ENCODE measurements at places on chromosomes 11 and 22.

DNA sequence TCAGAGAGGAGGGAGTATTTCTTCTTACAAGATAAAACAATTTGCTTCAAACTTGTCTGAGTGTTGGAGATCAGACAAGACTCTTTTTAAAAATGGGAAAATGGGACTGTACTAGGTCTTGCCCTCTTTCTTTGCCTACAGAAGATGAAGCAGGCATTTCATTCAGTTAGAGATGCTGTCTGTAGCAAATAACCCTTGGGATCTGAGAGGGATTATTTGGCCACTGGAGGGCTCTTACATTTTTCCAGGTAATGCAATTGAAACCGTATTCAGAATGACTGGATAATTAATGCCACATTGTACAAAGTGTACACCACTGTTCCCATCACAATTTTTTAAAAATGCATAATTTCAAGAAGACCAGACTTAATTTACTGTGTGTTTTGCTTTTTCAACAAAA is 258.5 kb upstream of the KIRREL3 start:
- no peak for DNase-seq

DNA sequence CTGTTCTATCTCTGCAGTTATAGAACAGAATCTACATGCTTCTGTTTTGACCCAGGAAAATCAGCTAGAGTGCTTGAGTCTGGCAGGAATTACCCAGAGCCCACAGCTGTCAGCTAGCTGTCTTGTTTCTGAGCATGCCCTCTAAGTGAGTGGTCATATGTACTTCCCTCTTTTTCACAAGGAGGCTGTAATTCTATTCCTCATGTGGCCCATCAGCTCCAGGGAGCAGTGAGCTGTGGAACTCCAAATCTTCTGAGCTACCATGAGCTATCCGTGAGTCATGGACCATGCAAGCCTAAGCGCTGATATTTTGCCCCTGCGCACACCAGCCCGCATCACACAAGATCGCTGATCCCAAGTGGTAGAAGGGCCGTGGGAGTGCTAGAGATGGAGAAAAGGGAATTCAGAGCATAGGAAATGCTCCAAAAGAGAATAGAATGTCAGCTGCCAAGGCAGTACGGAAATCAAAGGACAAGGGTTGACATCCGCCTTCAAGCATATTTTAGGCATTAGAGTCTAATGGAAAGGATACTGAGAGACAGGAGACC is 5.4 kb downstream of the FJX1 start:
- DNase-seq: no peak

DNA sequence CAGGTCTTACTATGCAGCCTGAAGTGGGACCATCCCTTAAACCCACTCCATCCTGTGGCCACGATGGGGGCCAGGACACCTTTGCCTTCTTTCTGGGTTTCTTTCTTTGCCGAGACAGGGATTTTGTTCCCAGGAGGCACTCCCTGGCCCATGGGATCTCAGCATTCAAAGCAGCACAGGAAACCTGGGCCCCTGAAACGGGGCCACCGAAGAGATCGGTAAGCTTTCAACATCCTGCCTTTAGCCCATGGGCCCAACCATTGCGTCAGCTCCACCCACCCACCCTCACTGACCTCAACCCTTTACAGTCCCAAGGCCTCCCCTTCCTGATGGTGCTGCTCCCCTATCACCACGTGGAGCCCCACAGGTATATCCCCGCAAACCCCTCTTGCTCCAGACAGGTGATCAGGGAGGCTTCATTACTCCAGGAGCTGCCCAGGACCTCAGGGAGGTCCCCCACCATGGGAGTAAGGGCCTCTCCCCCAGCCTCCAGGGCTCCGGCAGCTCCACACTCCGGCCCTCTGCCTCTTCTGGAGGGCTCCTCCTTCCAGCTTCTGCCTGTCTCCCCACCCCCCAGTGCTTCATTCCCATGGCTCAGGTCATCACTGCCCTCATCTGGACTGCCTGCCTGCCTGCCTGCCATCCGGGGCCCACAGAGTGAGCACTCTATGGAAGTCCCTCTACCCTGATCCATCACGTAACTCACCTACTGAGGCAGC is 42.0 kb upstream of the TUB start:
- DNase-seq: no peak

GRCh38 chr11:36339888-36340287 is 43.8 kb downstream of the PRR5L start:
- DNase-seq: no peak

GRCh38 chr22:30947173-30947815 is 21.3 kb downstream of the MORC2 start:
- DNase-seq: no peak

GRCh38 chr11:27874998-27875830 is 175.0 kb upstream of the BDNF start:
- no peak for DNase-seq

DNA sequence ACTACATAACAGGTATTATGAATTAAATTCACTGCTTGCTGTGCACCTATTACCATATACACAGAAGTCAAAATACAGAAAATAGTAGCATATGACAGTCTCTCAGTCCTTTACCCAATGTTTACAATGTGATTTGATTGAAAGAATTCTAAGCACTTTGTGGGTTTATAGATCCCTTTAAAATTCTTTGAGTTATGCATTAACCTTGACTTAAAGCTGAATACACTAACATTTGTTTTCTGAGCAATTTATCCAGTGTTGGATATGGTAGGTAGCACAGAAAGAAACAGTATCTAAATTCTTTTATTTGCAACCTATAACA is 230.8 kb upstream of the DDI1 start:
- no peak for DNase-seq

- no peak for DNase-seq
These were observed 60.2 kb downstream of the CDKN1C start for GRCh38 chr11:2825261-2825888.

- DNase-seq: no peak
These were observed 3.6 kb downstream of the SMIM38 start for GRCh38 chr11:69159150-69159852.

- no peak for DNase-seq
These were observed 80.3 kb upstream of the NECTIN1 start for GRCh38 chr11:119809346-119809745.

- no peak for DNase-seq
These were observed 16.5 kb downstream of the SYT13 start for GRCh38 chr11:45269678-45270077.

DNA sequence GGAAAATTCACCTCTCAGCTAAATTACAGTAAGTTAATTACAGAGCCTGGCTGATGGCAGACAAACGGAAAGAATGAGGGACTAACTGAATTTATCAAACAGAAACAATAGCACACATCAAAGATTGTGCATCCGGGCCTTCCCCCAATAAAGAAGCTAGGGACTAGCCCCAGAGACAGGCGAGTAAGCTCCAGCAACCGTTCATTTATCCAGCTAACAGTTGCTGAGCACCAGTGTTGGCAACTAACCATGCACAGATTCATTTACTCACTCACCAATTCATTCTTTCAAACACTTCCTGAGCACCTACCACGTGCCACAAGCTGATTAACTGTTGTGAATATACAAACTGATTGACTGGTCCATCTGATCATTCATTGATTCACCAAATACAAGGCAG is 51.2 kb downstream of the SMCO4 start:
- no peak for DNase-seq

DNA sequence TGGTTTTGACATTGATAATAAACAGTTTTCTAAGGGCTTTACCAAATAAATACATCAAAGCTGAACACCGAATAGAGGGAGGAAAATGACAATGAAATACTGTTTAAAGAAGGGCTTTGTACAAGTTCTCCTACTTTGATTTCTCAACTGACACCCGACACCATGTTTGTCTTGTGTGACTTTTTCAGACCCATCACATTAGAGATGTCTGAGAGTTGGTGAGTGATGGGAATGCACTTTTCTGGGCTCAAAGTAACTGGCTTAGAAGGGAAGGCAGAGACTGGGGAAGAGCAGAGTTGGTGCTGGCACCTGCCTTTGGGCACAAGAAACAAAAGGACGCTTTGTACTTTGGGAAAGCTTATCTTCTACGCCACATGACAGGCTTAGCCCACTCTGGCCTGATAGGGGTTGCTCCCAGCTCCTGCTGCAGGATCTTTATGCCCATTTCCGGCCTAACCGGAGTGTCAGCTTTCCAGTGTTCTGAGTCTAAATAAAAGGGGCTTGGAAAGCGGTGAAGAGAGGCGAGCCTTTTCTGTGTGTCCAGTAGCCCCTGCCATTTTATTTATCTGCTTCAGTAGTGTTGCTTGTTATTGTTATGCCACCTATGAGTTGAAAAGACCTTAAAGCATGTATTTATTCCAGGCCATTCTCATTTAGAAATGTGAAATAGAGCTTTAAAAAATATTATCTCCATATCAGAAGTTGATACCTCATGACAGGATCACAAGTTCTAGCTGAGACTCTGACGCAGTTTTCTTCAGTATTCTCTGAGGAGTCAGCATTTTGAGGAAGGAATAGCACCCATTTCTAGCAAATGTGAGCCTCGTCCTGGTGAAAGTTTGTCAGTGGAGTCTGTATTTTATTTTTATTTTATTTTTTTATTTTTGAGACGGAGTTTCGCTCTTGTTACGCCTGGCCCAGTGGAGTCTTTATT is 24.2 kb downstream of the KREMEN1 start:
- no peak for DNase-seq

DNA sequence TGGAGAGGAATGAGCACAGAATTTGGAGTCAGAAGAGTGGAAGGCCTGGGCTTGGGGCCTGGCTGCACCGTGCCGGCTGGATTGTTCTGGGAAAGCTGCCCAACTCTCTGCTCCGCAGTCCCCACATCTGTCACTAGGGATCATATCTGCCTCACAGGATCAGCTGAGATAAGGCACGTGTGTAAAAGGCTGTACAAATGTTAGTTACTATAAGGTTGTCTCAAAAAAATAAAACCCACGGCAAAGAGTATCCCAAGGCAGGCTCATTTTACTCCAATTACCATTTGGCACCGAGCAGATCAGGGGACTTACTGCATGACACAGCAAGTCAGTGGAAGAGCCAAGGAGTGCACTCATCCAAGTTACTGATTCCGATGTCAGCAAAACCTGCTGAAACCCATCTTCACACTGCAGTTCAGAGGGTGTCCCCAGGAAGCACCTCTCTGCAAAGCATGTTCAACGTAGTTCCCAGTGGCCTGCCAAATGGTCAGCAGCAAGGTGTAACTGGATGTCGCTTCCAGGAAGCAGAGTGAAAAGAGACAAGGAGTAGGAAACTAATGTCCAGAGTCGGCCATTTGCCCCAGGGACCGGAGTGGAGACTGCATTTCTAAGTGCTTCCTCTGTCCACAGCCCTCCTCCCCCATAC is 18.1 kb upstream of the MRTFA start:
- DNase-seq: no peak

DNA sequence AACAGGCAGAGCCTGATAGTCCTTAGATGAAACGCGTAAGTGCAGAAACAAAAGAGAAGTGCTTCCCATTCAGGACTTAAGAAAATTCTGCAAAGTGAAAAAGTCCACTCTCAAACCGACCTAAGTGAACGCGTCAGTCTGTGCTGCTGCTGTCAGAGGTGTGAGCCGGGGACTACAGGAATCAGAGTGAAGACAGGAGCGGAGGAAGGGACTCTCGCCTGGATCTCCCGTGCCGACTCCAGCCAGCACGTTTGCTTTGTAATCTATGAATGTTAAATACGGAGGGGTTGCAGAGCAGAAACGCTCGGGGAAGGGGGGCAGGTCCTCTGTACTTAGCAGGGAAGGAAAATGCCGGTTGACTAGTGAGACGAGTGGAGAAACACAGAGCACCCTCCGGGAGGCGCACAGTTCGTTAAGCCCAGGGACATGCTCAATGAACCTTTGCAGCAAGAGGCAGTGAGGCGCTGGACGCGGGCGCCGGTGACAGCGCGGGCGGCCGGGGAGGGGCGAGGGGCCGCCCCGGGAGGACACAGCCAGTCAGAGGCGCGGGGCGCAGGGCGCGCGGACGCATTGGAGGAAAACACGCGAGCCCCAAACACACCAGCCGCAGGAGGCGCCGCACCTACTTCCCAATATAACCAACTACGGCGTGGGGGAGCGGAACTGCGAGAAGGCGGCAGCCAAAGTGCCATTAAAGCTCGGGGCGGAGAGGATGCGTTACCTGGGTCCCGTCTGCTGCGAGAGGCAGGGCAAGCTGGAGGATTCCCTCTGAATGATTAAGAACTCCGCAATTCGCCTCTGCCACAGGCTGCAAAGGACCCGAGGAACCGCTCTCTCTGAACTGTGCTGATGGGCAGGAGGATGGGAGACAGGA is at the start of gene CNTN5:
TSS of gene CNTN5 (plus strand) at position 598 of the 874 bp plus-strand sequence.
- no peak for DNase-seq

- DNase-seq: no peak
These were observed 126.3 kb downstream of the RRAS2 start for GRCh38 chr11:14232652-14233051.

GRCh38 chr11:85922367-85922766 is 67.2 kb downstream of the CCDC83 start:
- DNase-seq: no peak

DNA sequence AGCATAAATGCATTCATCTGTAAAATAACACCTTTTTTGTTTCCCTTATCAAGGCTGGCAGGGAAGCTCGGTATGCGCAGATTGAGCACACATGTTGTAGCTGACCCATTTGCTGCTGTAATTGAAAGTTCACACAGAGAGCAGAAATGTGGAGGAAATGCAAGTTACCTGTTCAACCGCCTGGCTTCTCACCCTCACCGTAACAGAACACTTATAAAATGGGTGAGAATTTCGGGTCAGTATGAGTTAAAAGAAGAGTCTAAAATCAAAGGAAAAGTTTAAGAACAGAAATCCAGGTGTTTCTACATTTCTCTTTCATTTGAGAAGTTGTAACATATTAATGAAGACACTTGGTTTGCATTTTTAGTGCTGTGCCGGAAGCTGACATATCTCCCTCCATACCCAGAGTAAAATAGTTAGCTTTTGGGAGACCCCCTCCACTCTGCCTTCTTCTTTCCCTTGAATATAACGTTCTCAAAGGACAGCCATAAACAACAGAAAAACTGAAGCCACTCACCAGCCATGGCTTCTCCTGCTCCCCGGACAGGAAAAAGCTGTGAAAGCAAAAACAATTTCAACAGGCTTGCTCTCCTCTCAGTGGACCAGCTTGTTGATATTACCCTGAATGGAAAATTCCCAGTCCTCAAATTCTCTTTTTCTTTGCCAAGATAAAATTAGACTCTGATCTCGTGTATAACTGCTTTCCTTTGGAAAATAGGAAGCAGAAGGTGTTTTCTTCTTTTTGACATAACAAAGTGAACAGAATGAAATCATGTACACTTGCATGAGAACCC is at the start of gene CASP12:
TSS of gene CASP12 (minus strand) at position 570 of the 794 bp plus-strand sequence.
- DNase-seq: no peak

- DNase-seq: no peak
These were observed 29.7 kb downstream of the CELSR1 start for GRCh38 chr22:46507451-46508425.

DNA sequence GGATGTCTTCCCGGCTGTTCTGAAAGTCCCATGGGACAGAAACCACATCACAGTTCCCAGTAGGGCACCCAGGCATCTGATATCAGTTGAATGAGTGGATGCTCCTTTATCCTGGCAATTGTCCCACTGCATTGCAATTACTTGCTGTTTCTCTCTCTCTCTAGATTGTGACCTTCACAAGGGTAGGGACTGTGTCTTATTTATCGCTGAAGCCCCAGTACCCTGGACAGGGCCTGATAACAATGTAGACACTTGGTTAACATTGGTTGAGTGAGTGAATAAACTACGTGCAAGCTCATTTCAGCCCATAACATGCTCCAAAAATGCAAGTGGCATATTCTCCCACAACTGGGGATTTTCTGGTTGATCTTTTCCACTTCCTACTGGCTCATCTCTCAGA is 193.7 kb upstream of the NARS2 start:
- DNase-seq: no peak

GRCh38 chr11:25625094-25625493 is 706.8 kb upstream of the ANO3 start:
- DNase-seq: no peak

GRCh38 chr11:12707500-12707880 is 33.3 kb downstream of the TEAD1 start:
- no peak for DNase-seq
